COR-L47 (cell line): ENCODE measurements at places on chromosomes 13 and 19.

GRCh38 chr19:2035590-2035991 lies 15.5 kb downstream of the MKNK2 start:
- DNase-seq, result no peak

DNA sequence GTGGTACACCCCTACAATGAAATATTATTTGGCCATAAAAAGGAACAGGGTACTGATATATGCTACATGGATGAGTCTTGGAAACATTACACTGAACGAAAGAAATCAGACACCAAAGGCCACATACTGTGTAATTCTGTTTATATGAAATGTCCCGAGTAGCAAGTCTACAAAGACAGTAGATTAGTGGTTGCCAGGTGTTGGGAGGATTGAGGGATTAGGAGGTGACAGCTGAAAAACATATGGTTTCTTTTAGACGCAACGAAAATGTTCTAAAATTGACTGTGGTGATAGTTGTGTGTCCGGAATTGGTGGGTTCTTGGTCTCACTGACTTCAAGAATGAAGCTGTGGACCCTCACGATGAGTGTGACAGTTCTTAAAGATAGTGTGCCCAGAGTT lies 35.1 kb downstream of the IL17D start:
- no peak for DNase-seq

GRCh38 chr13:36366031-36366430 lies 19.8 kb upstream of the SPART start:
- DNase-seq, result no peak

GRCh38 chr19:39871886-39872866 lies 26.0 kb upstream of the FBL start:
- DNase-seq, result no peak

- DNase-seq, result no peak
These were observed 12.7 kb downstream of the FOXO1 start for GRCh38 chr13:40653527-40654318.

DNA sequence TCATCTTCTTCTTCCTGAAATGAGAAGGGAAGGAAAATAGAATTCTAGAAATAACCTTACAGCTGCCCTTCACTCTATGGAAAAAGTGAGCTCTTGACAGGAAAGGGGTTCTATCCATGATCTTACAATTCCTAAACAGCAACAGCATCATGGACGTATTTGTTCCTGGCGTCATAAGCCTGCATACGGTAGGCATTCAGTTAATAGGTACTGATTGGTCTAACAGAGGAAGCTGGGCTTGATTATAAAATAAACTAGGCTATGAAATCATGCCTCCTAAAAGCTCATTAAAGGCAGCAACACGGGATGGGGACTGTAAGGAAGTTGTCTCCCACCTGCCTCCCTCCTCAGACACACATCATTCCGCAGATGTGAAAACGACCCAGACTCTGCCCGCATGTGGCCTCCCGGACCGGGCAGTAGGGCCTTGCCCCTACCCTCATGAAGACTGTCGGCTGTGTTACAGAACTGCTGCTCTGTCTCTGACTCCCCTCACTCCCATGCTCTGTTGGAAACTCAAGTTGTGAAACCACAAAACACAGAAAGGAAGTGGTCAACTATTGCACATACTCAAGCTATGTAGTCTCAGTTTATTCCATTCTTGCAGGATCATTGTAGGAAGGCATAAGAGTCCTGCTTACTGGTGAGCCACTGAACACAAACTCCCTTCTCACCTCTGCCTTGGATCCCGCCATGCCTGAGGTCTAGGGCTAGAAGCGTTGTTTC lies 129.8 kb downstream of the DLEU7 start:
- no peak for DNase-seq

GRCh38 chr19:2199215-2199614 lies 35.5 kb downstream of the DOT1L start:
- DNase-seq, result no peak

DNA sequence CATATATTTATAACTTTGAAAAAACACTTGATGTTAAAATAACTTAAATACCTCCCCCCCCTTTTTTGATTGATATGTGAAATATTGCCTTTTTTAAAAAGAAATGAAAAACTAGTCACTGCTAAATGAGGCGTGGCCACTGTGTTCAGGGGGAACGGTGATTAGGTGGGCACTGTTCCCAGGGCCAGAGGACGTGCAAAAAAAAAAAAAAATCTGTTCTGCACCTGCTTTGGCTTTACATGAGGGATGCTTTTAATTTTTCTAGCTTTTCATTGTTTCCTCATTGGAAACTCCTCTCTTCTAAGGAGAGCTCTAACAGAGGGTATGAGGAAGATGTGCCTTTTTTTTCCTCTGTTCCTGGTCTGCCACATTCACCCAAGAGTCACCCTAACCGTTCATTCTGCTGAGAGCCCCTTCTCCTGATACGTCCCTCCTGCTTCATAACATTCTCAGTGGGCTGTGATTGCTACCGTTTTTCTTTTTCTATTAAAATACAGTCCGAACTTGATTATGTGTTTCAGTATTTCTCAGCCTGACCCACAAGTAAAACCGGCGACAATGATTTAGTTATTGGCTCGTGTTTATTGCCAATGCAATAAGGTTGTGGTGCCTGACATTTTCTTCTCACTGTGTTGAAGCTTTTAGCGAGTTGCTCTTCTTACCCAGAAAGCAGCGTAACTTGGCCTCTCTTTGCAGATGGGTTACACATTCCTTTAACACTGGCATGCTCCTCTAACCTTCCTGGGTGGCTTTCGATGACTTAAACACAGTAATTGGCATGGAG lies 64.8 kb upstream of the ZNF536 start:
- DNase-seq, result no peak

GRCh38 chr19:892243-892893 lies 619 bp downstream of the MED16 start:
- DNase-seq, result no peak

- no peak for DNase-seq
These were observed 109.2 kb upstream of the MCF2L start for GRCh38 chr13:112859817-112860190.

- DNase-seq, result no peak
These were observed 2.3 kb upstream of the LCP1 start for GRCh38 chr13:46184277-46184699.

GRCh38 chr19:49591731-49592485 lies 926 bp downstream of the PRR12 start:
- DNase-seq, result peak; percentile 45

DNA sequence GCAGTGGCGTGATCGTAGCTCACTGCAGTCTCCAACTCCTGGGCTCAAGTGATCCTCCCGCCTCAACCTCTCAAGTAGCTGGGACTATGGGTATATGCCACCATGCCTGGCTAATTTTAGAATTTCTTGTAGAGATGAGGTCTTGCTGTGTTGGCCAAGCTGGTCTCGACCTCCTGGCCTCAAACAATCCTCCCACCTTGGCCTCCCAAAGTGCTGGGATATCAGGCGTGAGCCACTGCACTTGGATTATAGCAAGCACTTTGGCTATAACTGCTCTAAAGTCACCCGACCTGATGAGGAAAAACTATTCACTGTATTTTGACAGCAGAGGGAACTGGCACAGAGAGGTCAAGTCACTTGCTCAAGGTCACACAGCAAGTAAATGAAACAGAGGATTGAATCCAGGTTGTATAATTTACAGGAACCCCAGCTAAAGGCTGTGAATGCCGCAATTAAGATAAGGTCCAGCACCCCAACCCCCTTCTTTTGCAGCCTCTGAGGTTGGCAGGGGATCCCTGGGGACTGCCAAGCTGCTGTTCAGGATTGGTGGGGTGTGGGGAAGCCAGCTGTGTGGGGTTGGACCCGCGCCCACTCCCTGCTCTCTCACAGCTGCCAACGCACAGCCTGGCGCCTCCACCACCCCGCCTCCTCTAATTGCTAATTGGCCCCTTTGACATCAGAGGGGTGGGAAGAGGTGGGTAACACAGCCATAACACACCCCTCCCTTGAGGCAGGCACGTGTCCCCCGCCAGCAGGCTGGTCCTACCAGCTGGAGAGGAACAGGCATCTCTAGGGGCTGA lies 6.0 kb downstream of the TMIGD2 start:
- DNase-seq, result peak; percentile 93

DNA sequence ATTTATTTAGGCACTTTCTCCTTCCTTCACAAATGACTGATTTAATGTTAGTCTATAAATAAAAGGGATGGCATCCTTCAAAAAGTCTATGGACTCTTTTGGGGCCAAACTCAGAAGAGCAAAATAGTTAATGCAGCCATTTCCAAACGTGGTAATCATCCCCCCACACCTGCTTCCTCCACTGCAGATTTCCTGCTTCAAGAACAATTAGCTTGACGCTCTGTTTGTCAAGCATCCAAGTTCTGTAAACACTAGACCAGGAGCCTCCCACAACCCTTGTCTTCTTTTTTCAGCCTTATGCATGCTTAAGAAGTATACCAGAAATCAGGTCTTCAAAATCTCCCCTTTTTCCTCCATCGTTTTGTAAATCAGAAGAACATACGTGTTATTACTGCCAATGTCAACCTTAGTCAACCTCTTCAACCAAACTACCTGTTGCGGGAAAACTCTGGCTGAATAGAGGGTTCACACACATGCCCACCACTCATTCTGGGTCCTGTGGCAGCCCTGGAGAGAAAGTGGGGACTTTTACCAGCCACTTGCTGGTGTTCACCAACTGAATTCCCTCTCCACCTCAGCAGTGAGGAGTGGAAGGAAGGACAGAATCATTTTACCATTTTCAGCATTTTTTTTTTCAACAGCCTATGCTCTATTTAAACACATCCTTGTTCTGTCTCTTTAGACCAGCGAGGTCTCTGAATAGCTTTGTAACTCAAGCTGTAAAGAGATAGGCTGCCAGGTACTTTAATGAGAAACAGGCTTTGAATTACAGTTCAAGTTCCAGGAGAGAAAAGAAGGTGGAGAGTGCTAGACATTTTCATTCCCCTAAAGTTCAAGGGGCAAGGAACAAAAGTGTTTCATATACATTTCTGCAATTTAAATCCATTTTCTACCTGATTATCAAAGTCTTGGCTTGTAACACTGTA lies 39.1 kb downstream of the EFNB2 start:
- DNase-seq, result peak; percentile 89

DNA sequence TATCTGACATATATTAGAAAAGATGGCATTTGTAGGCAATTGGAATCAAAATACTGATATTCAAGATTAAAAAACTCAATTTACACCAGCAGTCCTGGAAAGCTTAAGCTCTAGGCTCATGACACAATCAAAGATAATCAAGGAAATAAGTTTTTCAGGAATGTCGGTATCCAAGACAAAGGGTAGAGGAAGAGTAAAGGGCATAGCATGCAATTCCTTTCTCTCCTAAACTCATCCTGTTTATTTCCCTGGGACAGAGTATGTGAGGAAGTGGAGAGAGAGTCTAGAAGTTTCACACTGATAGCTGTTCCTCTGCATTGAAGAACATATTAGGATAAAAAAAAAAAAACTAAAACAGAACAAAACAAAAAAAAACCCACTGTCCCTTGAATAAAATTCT lies 2452.1 kb downstream of the PCDH9 start:
- no peak for DNase-seq

DNA sequence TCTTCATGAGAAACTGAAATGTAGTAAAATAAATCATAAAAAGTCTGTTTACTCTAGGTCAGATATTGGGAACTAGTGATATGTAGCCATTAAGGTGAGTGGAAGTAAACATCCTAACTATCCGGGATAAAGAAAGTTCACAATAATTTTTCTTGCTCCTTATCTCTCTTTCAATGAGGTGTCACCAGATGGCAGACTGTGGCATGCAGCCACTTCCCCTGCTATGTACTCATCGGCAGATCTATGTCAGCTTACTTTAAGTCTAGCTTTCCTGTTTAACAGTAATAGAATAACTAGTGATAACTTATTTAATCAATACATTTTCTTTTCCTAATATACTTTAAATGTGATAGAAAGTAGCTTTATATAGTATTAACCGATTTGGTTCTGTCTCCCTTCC lies 181.9 kb downstream of the NDFIP2 start:
- DNase-seq, result no peak

GRCh38 chr19:41000310-41000737 lies 9.2 kb downstream of the CYP2B6 start:
- no peak for DNase-seq
